Small intestine (tissue), 16 donors: ENCODE measurements at places on chromosomes 11 and 22. TPM values are rescaled to one million over a fixed set of nuclear protein-coding genes. Genes with fewer than 3 reads are reported as not detected.

The SLCO2B1 gene
- polyA plus RNA-seq = 141 TPM

The TRIM49D2 gene
- not detected for polyA plus RNA-seq

The OR4C5 gene
- polyA plus RNA-seq = not detected

The UBQLN3 gene
- polyA plus RNA-seq = not detected

The MMP11 gene
- polyA plus RNA-seq = 16.8 TPM

The PKNOX2 gene
- 2.5 TPM for polyA plus RNA-seq

The PPFIBP2 gene
- polyA plus RNA-seq = 67.3 TPM

The CACNA1I gene
- polyA plus RNA-seq = not detected

The HPX gene
- 4.5 TPM for polyA plus RNA-seq

The CD6 gene
- polyA plus RNA-seq = 1.8 TPM

The OR8B4 gene
- not detected for polyA plus RNA-seq

GRCh38 chr22:45453764-45454163, 40.3 kb downstream of the RIBC2 start:
- H3K27me3 ChIP-seq = no peaks in the 10 kb centered on the region
- H3K4me3 ChIP-seq = no peak overlapping the region
- H3K4me1 ChIP-seq = no peaks in the 10 kb centered on the region
- H3K27ac ChIP-seq = no peak overlapping the region
- DNase-seq = no peak
- H3K36me3 ChIP-seq = no peaks in the 10 kb centered on the region

GRCh38 chr11:105298630-105299029, 159.1 kb upstream of the CARD18 start:
- H3K36me3 ChIP-seq = no peaks in the 10 kb centered on the region
- H3K27me3 ChIP-seq = no peaks in the 10 kb centered on the region
- H3K4me3 ChIP-seq = no peak overlapping the region

- H3K27me3 ChIP-seq = no peaks in the 10 kb centered on the region
- no peaks in the 10 kb centered on the region for H3K36me3 ChIP-seq
- DNase-seq = no peak
- no peaks in the 10 kb centered on the region for H3K4me1 ChIP-seq
- no peak overlapping the region for H3K27ac ChIP-seq
- no peak overlapping the region for H3K4me3 ChIP-seq
Observed at GRCh38 chr11:96481771-96482170, 92.0 kb downstream of the JRKL start.

DNA sequence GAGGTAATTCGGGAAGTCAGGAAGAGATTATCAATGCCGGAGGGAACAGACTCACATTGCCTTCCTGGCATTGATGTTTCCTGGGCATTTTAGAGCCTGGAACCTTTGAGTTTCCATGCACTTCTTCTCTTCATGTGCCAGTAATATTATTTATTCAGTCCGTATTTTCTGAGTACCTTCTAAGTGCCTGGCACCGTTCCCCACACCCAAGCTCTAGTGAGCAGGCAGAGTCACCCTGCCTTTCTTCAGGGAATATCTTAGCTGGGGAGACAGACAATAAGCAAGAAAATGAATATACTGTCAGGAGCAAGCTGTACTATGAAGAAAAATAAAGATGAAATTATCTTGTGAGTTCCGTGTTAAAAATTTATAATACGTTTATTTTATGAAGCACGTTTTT, 136.2 kb upstream of the SEZ6L start:
- H3K4me1 ChIP-seq = no peaks in the 10 kb centered on the region
- H3K36me3 ChIP-seq = no peaks in the 10 kb centered on the region
- no peak for DNase-seq
- no peaks in the 10 kb centered on the region for H3K27me3 ChIP-seq

DNA sequence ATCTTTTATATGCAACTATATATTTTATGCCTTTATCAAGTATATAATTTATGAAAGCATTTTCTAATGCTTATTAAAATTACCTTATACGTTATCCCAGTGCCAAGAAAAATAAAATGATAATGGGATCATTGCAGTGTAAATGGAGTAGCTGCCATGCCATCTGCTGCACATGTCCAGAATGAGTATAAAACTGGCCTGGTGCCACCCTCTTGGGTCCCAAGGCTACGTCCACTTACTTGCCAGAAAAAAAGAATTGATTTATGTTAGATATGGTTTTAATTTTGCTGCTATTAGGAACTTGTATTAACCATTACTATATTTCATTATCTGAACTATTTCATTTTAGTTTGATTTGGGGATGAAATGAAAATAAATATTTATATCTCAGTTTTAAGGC, 1127.1 kb upstream of the CNTN5 start:
- H3K27ac ChIP-seq = no peak overlapping the region
- no peaks in the 10 kb centered on the region for H3K4me1 ChIP-seq
- no peaks in the 10 kb centered on the region for H3K36me3 ChIP-seq
- no peaks in the 10 kb centered on the region for H3K27me3 ChIP-seq

DNA sequence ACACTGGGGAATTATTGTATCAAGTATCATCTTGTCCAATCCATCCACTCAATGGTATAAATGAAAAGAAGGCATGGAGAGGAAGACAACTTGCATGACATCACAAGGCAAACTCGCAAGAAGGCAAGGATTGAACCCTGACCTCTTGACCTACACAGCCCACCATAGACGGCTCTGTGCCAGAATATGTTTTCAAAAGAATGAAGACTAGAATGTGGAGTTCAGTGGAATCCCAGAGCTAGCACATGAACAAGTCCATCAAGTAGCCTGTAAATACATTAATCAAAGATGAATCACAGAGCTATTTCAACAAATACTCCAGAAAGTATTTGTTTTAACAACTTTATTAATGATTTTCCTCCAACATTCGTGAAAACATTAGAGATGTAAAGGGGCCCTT, 189.7 kb downstream of the GUCY1A2 start:
- no peak for DNase-seq
- no peaks in the 10 kb centered on the region for H3K36me3 ChIP-seq
- H3K4me1 ChIP-seq = no peaks in the 10 kb centered on the region
- H3K27ac ChIP-seq = no peak overlapping the region

DNA sequence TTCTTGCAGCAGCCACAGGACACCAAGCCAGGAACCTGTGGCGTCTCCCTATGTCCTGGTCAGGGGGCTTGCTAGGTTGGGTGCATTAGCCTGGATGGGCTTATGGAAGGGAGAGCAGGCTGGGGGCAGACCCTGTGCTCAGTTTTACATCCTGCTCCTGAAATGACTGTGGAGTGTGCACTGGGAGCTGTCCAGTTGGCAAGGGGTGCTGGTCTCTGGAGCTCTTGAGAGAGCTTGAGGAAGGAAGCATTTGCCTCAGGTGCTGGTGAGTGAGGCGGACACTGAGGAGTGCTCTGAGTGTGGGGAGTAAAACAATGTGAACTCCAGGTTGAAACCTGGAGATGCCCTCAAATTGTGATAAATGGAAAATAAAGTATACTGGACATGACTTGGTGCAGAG, 3.4 kb downstream of the SCGB1D4 start:
- no peak overlapping the region for H3K27ac ChIP-seq
- H3K36me3 ChIP-seq = no peaks in the 10 kb centered on the region
- no peaks in the 10 kb centered on the region for H3K4me1 ChIP-seq
- H3K27me3 ChIP-seq = peaks cover 7% of the 10 kb centered on the region

DNA sequence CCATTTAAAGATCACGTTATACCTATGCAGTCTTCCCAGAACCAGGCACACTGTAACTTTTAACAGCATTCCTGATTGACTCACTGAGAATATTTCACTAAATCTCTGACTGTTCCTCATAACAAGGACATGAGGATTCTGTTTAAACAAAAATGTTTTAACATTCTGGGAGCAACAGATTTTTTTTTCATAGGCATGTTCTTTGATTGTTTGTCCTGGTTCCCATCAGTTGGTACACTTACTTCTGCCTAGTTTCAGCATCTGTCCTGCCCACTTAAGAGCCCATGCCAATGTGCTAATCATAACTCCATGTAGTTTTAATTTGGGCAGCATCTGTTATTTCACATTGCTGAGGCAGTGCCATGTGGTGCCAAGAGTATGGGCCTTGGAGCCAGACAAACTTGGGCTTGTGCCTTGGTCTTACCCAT, 138.5 kb upstream of the CTSC start:
- DNase-seq = no peak
- no peaks in the 10 kb centered on the region for H3K36me3 ChIP-seq
- no peak overlapping the region for H3K4me3 ChIP-seq
- no peaks in the 10 kb centered on the region for H3K4me1 ChIP-seq
- no peaks in the 10 kb centered on the region for H3K27me3 ChIP-seq

GRCh38 chr11:104442321-104442720, 278.4 kb upstream of the PDGFD start:
- H3K4me3 ChIP-seq = no peak overlapping the region
- no peak overlapping the region for H3K27ac ChIP-seq
- no peaks in the 10 kb centered on the region for H3K4me1 ChIP-seq
- no peak for DNase-seq
- no peaks in the 10 kb centered on the region for H3K27me3 ChIP-seq
- no peaks in the 10 kb centered on the region for H3K36me3 ChIP-seq

DNA sequence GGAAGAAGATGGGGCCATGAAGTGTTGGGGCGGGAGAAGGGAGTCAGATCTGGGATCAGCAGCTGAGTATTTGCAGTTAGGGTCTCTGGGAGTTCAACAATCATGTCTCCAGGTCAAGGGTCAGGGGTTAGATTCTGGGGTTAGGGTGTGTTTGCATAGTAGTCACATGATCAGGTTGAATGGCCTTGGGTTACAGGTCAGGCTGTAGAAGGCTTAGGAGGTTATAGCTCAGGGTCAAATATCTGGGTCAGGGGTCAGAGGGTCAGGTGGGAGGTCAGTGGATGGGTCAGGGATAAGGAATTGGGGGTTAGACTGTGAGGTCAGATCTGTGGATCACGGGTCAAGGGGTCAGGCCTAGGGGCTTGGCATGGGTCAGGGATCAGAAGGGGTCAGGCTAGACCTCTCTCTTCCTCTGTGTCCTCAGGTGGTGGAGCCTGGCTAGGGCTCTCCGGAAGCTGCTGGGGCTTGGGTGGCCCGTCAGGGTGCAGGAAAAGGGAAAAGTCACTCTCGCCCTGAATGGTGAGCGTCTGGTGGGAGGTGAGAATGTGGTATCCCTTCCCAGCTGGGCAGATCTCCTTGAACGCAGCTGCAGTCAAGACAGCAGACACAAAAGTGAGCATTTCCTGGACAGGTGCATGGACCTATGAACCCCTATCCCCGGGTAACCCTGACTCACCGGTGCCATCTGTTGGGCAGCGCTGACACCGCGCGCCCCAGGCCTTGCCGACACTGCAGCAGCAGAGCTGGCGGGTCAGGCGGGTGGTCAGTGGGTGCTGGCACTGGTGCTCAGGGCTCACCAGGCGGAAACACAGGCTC, 6.4 kb downstream of the LTBP3 start:
- H3K4me3 ChIP-seq = peak overlapping the region; percentile 6
- H3K27me3 ChIP-seq = no peaks in the 10 kb centered on the region
- H3K36me3 ChIP-seq = peaks cover 57% of the 10 kb centered on the region
- DNase-seq = peak; percentile 89
- H3K4me1 ChIP-seq = peaks cover 54% of the 10 kb centered on the region

DNA sequence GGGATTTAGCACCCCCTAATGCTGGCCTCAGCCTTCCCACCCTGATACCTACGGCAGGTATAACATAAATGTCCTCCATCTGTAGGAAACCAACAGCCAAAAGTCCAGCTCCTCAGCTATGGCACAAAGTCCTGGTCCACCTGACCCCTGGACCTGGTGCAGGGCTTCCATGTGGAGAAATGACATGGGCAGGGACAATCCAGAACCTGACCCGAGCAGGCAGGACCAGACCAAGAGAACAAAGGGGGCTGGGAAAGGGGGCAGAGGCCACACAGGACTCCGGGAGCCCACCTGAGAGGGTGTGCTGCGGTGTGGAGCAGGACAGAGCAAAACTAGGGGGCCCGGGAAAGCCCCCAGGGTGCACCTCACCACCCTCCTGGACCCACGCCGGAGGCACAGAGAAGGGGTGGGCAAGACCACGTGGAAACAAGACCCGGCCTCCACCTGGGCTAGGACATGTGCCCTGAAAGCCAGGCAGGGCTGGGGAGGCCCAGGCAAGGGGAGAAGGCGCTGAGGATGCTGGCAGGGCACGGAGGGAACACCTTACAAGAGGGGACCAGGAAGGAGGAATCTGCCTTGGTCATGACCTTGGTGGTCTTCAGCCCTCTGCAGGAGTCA, 368.9 kb downstream of the SHANK2 start:
- no peak overlapping the region for H3K4me3 ChIP-seq
- no peaks in the 10 kb centered on the region for H3K36me3 ChIP-seq
- no peaks in the 10 kb centered on the region for H3K27me3 ChIP-seq

DNA sequence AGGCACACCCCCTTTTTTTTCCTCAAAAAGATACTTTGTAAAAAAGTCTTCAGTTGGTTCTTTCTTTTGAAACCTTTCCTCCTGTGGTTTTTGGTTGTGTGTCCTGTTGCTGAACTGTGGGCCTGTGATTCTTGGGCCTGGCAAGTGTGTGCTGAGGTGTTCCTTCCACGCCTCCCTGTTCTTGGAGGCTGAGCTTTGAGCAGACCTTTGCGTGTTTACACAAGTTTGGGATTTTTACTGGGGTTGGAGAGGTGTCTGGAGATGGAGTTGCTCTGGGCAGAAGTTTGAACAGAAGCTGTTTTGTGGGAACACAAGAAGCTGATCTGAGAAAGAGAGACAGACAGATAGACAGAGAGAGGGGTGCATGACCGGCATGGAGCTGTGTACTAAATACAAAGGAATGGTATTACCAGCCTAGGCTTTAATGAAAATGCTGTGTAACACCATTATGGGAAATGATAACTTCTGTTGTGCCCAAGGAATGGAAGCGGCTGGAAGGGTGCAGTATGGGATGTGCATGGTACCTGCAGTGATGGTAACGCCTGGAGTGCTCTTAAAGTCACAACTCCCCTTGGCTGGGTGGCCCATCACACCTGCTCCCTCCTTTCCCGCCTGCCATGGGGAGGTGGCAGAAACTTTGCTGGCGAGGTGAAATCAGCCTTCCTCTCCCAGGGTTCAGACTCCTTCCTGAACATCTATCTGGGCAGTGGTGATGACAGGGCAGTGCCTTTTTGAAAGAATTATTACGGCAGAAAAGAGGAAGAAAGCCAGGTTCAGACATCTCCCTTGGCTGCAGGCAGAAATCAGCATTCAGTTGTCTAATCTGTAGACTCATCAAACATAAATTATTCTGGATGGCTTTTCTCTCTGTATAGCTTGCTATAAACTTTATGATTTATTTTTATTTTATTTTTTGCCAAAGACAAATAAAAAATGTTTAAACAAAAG, 70.4 kb downstream of the LDLRAD3 start:
- no peaks in the 10 kb centered on the region for H3K27me3 ChIP-seq
- H3K4me1 ChIP-seq = no peaks in the 10 kb centered on the region
- H3K36me3 ChIP-seq = no peaks in the 10 kb centered on the region
- no peak overlapping the region for H3K4me3 ChIP-seq

DNA sequence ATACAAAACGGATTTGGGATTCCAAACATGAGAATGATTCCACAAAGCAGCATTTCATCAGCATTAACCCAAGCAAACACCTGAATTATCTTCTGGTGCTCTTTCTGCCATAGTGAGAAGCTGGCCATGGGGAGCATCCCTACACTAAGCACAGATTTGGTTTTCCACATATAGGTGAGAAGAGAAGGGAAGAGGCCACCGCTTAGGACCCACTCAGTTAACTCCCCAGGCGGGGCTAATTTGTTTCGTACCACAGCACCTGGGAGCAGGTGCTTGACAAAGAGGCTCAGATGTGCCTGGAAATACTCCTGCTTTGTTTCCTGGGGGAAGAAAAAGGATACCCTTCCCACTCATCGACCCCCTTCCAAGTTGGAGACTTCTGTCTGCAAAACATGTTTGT, 64.2 kb downstream of the RAB30 start:
- no peak overlapping the region for H3K4me3 ChIP-seq
- peaks cover 11% of the 10 kb centered on the region for H3K4me1 ChIP-seq
- no peak for DNase-seq
- H3K27me3 ChIP-seq = no peaks in the 10 kb centered on the region
- no peaks in the 10 kb centered on the region for H3K36me3 ChIP-seq
